ENCODE measurements at places on chromosomes 5 and 9. TPM values are rescaled to one million over a fixed set of nuclear protein-coding genes. Genes with fewer than 3 reads are reported as not detected.

- no peak for DNase-seq
These were observed 55.8 kb downstream of the AQP7 start for GRCh38 chr9:33346564-33346963.

- DNase-seq: no peak
These were observed 16.4 kb downstream of the ZSWIM6 start for GRCh38 chr5:61348447-61348846.

- no peak for DNase-seq
These were observed 8.9 kb upstream of the NKX2-5 start for GRCh38 chr5:173243831-173244305.

GRCh38 chr5:8184455-8185063 is 315.6 kb downstream of the MTRR start:
- no peak for DNase-seq

DNA sequence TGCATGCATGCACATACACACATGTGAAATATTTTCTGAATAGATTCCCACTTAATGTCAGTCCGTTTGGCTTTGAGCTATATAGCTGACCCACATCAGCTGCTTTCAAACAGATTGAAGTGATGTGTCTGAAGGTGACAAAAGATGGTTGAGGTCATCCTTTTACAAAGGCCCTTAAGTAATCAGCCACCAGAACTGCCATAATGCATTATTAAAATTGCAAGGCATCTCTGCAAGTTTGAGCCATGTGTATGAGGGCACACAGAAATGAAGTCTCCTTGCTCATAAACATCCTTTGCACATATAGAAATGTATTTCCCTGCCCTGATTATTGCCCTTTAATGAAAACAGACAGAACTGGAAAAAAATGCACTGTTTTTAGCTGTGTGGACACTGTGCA is 1043.0 kb upstream of the C9orf72 start:
- no peak for DNase-seq

DNA sequence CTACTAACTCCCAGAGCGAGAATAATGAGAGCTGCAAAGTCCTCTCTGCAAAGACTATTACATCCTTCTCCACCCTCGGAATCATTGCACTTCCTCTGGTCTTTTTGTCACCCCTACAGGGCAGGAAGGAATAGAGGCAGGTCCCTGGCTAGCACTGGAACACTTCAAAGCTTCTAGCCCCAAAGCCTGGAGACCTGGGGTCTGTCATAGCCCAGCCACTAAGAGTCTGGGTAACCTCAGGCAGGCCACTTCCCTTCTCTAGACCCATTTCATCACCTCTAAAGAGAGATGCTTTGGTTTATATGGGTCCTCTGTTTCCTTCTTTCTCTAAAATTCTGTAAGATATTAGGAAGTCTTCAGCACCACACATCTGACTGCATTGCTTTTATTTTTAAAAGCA is 6.7 kb downstream of the ADRB2 start:
- no peak for DNase-seq

DNA sequence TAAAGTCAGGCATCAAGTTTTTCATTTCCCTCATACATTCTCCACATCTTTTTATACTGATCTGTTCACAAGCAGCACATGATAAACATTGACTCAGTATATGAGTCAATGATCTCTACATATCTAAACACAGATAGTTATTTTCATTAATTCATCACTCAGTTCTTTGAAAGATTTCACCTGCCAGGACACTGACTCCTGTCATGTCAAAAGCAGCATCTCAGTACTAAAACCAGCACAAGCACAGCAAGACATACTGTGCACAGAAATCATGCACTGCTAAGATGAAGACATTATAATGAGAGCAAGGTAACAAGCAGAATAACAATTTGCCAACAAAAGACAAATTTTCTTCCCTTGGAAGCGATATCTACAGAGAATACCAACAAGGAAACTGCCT is 206.1 kb upstream of the COX7C start:
- no peak for DNase-seq

GRCh38 chr5:96582343-96582742 is 79.8 kb upstream of the CAST start:
- DNase-seq: no peak

DNA sequence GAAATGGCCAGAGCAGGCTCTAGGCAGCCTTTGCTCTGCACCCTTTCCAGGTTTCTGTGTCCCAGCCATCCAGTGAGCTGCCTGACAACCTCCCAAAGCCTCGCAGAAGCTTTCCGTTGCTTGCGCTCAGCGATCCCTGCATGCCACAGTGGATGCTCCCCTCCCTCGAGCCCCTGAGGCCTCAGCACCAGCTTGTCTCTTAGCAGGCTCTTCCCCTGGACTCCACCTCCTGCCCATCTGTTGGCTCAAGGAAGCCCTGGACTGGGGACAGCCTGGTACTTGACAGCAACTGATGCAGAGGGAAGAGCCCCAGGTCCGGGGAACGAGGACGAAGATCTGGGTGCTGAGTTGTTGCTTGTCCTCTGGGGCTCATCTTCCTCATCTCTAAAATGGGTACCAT is 23.2 kb downstream of the TSPAN17 start:
- no peak for DNase-seq

DNA sequence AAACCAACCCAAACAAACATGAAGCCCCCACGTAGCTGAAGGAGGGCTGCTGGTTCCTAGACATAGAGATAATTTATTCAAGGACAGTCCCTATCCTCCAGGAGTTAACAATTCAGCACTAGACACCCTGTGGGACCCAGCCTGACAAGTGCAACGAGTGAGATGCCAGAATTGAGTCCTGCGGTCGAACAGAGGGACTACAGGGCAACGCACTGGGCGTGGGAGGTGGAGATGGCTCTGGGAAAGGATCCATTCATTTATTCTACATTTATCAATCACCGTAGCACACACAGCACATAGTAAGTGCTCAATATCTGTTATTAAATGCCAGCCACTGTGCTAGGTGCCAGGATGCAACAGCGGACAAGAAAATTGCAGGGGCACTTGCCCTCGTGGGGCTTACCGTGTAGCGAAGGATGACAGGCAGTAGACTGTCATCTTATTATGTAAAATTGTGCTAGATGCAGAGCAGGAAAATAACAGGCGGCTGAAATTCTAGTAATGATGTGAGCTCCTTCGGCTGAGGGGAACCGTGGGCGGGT is 855 bp upstream of the ARHGAP26 start:
- DNase-seq: no peak

Gene EXOSC2
- total RNA-seq: 29.7 TPM

Gene SMIM33
- not detected for total RNA-seq

Data from ureter (tissue), 1 donor.